Activated CD4-positive, alpha-beta T cell treated with anti-CD3 and anti-CD28 coated beads, Interleukin-2, amount 10 ng/mL, durations not matched to agents 24 days and 14 days (primary cell): ENCODE measurements at places on chromosomes 2 and 18.

GRCh38 chr18:23810396-23810795 is 121.1 kb downstream of the LAMA3 start:
- peak; percentile 78 for DNase-seq

DNA sequence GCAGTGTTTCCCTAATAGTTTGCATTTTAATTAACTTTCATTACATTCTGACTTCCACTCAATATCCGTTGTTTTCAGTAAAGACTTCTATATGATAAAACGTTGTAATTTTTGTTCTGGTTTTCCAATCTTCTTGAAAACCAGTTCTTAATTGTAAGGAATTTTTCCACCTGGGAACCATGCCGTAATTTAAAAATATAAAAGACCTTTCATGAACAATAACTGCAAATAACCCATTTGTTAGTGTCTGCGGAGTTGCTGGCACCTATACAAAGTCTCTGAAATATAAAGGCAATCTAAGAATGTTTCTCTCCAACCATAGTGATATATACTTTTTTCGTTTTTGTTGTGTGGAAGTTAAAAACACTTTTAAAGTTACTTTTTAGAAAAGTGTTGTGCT is 7.7 kb upstream of the SATB2 start:
- no peak for DNase-seq

DNA sequence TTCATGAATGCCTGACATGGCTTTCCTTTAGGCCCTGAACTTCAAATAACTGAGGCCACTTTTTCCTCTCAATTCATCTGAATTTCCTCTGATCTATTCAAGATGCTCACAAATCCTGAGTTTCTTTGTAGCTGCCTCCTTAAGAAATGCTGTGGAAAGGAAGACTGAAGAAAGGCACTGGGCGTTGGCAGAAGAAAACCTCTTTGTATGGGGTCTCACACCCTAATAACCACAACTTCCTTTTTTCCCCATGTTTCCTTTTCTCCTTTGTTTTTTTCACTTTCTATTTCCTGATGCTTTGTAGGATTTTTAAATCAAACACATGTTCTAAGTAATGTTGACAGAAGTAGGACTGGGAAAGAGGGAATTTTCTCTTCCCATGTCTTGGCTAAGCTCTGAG is 447.4 kb downstream of the CMPK2 start:
- DNase-seq = no peak

GRCh38 chr2:162261032-162261945 is 18.0 kb upstream of the FAP start:
- peak; percentile 59 for DNase-seq

GRCh38 chr2:8827729-8828128 is 9.7 kb downstream of the KIDINS220 start:
- DNase-seq = no peak

- no peak for DNase-seq
These were observed 55.2 kb upstream of the LDLRAD4 start for GRCh38 chr18:13163167-13163927.

DNA sequence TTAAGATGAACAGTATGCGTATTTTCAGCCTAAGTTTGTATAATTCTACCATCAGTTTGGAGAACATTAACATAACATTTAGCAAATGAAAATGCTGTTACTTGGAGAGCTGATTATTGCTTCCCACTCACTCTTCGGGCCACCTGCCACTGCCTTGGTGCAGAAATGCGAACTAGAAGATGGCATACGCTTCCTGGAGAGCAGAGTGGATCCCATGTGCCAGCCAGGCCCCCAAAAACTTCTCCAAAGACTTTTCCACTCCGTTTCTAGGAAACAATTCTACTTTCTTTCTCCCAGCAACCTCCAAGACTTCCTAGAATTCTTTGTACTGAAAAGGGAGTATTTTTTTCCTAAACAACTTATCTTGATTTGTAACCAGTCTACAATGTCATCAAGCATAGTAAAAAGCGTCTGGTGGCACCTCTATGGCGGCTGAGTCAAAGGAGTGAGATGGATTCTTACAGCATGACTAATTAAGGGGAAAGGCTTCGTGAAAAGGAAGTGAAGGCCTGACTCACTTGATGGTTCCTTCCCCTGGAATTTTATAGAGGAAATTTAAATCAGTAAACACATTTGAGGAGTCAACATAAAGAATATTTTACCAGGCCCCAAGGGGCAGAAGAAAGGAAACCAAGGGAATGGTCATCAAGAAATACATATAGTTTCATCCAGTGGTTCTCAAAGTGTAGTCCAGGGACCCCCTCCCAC is 36.6 kb downstream of the FEZ2 start:
- no peak for DNase-seq

DNA sequence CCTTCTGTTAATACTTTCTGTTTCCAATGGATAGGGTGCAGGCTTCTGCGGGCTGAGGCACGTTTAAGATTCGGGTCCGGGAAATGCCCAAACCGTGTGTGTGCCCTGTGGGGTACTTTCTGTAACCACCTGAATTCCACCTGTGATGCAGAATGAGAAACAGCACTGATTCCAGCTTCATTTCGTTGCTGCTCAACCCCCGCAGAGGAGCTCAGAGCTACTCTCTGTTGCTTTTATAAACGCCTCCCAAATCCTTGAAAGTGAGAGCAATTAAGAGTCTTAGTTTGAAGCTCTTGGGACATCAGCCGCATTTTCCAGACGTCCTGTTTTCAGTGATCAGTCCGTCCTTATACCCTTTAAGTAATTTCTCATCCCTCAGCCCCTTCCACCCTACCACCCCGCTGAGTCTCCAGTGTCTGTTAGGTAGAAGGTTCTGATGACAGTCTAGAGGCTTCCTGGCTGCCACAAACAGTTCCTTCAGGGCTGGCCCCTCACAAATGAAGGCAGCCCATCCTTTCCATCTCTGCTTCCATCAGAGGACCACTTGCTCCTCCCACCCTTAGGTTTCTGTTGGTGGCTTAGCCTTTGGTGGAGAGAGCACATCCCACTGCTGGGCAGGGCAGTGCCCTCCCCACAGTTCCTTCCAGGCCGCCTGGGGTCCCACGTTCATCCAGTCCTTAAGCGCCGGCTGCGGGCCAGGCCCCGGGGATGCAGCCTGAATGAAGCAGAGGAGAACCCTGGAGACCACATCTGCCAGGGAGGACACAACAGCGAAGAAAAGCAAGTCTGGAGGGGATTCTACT is 230.1 kb downstream of the SEPTIN10 start:
- no peak for DNase-seq

GRCh38 chr18:57583297-57583835 is 3.1 kb downstream of the FECH start:
- DNase-seq = no peak

GRCh38 chr2:221137385-221137784 is 434.7 kb downstream of the EPHA4 start:
- no peak for DNase-seq

GRCh38 chr2:48161628-48162027 is 255.3 kb upstream of the FBXO11 start:
- DNase-seq = no peak
